Caco-2 (cell line): ENCODE measurements at places on chromosomes 4 and X.

DNA sequence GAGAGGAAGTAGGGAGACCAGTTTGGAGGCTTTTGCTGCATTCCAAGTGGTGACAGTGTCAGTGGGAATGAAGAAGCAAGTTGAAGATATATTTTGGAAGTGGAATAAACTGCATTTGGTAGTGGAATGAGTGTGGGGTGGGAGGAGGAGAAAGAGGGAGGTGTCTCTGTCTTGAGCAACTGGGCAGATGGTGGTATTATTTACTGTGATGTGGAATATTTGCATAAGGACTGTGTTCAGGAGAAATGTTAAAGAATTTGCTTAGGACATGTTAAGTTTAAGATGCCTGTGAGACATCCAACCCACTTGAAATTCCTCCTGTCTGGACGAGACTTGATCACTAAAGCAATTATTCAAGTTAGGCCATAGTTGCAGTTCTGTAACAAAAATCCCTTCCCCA, 448.9 kb upstream of the AMOT start:
- DNase-seq, result no peak

DNA sequence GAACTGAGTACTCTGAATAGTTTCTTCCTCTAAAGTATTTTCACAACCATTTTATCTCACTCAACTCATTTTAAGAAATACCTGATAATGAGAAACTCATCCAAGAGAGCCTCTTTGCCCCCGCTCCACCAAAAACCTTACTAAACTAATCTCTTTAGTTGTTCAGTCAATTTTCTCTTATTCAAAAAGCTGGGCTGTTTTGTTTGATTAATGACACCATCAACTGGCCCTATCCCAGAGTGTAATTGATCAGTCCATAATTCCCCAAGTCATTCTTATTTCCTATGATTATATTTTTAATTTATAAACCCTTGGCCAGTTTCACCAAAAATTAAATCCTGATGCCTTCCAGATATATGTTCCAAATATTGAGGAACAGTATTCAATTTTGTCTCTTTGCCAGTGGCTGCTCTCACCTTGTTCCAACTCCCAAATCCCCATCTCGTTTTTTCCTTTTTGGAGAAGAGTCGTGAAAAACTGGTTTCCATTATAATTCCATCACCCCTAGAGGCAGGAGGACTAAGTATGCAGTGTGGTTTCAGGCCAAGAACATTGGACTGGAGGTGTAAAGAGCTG, 10.4 kb downstream of the LIMCH1 start:
- DNase-seq, result no peak

DNA sequence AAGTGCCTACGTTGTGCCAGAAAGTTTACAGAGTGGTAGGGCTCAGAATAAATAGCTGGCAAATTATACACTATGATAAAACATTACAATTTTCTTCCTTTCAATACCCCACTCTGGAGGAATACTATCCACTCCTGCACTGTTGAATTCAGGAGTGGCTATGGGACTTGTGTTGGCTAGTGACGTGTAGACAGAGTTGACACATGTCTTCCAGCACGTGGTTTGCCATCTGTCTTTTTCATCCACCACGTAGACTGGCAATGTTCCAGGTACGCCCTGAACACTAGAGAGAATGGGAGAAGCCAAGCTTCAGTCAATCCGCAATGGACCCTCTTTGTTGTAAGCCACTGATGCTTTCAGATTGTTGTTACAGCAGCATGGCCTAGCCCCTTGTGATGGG, 168.8 kb upstream of the RBPJ start:
- no peak for DNase-seq

GRCh38 chr4:126058596-126058995, 743.8 kb downstream of the FAT4 start:
- no peak for DNase-seq

- no peak for DNase-seq
Measured at GRCh38 chr4:13968723-13969122, 341.2 kb upstream of the BOD1L1 start.
